ENCODE measurements at places on chromosomes 1 and 21.

- DNase-seq = no peak
Observed at GRCh38 chr1:63674238-63674864, 81.1 kb downstream of the PGM1 start.

GRCh38 chr1:212609701-212610574 is 1.4 kb downstream of the ATF3 start:
- DNase-seq = no peak

DNA sequence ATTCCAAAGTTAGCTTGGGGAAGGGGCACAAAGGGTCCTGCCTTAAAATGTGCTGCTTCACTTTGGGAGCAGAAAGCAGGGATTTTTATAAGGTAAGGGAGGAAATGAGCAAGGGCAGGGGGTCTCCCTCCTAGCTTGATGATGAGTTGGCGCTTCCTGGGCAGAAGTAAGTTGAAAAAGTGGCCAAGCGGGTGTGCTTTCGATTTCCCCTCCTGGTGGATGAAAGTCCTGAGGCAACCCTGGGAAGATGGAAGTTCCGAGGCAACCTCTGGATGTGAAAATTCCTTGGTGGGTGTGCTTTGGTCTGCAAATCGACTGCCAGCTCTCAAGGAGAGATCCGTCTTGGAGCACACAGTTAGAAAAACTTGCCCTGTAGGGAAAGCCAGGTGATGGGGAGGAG is 41.7 kb upstream of the CD2 start:
- no peak for DNase-seq

- peak; percentile 1 for DNase-seq
Observed at GRCh38 chr1:228374711-228375577, 31.7 kb downstream of the TRIM11 start.

DNA sequence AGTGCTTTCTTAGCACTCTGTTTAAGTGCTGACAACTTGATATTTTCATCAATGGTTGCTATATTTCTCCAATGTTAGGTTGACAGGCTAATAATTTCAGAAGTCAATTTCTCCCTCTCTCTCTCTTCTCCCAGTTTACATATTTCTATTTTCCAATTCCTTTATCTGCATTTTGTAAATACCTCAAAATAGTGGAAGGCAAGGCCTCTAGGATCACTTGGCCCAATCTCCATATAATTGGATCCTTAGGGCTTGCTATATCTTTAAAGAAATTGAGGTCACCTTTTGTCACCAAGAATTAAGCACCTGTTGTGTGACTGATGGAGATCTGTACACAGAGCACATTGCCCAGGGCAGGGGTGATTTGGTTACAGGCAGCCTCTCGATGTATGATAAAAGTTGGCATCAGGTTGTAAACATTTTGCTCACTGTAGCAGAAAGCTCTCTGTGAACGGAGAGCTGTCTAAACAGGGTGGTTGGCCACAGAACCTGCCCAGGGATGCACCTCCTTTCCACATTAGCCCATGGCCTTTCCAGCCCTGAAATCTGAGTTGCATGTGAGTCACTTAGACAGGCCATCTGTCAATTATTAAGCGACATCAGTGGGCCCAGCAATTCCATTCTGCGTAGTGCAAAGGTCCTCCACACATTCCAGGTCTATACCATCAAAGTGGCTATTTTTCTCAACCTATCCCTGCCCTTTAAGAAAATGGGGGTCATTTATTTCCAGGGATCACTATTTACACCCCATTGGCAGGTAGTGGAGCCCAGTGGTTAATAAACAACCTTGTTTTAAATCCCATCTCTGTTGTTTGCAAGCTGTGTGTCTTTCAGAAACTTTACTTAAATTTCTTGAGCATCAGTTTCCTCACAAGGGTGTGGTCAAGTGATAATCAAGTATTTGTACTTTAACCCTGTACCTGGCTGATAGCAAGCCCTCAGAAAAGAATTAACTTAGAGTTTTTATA is 29.1 kb upstream of the IRF2BP2 start:
- no peak for DNase-seq

Data from CD4-positive, alpha-beta T cell treated with Interleukin-17A for 4 hours (primary cell).